ENCODE measurements at places on chromosomes 2 and 18. TPM values are rescaled to one million over a fixed set of nuclear protein-coding genes. Genes with fewer than 3 reads are reported as not detected.

C2orf81 gene
- 1.1 TPM for total RNA-seq

SFTPB gene
- not detected for total RNA-seq

AKAIN1 gene
- not detected for total RNA-seq

TEKT4 gene
- total RNA-seq = not detected

SCN2A gene
- total RNA-seq = 2.0 TPM

CMPK2 gene
- total RNA-seq = 0.38 TPM

CNTNAP5 gene
- total RNA-seq = under 0.01 TPM

ZBTB7C gene
- total RNA-seq = not detected

SMIM21 gene
- not detected for total RNA-seq

IL18RAP gene
- total RNA-seq = not detected

C2orf92 gene
- 4.2 TPM for total RNA-seq

YES1 gene
- 159 TPM for total RNA-seq

ANKRD30B gene
- 0.96 TPM for total RNA-seq

GAD1 gene
- under 0.01 TPM for total RNA-seq

PRKAG3 gene
- under 0.01 TPM for total RNA-seq

PLA2R1 gene
- total RNA-seq = 17.2 TPM

NYAP2 gene
- not detected for total RNA-seq

TPO gene
- not detected for total RNA-seq

IL1RL1 gene
- total RNA-seq = 1.1 TPM

STPG4 gene
- total RNA-seq = under 0.01 TPM

ASPRV1 gene
- total RNA-seq = under 0.01 TPM

LRRFIP1 gene
- total RNA-seq = 83.2 TPM

MEMO1 gene
- 31.6 TPM for total RNA-seq

GAL3ST2 gene
- total RNA-seq = 0.85 TPM

ASB18 gene
- not detected for total RNA-seq

GPR17 gene
- not detected for total RNA-seq

DPP4 gene
- 87.2 TPM for total RNA-seq

ZNF519 gene
- 2.9 TPM for total RNA-seq

MEIS1 gene
- 32.4 TPM for total RNA-seq

ABCG8 gene
- not detected for total RNA-seq

SS18 gene
- total RNA-seq = 141 TPM
